ENCODE measurements at places on chromosomes 1 and 21. TPM values are rescaled to one million over a fixed set of nuclear protein-coding genes. Genes with fewer than 3 reads are reported as not detected.

Gene ANGPTL3
- 0.41 TPM for total RNA-seq

Gene TMEM200B
- total RNA-seq: 8.6 TPM

Gene LYST
- total RNA-seq: 30.3 TPM

Gene RHEX
- 39.5 TPM for total RNA-seq

Gene SLC9C2
- total RNA-seq: 0.72 TPM

GRCh38 chr1:5975133-5975880 is 16.9 kb downstream of the NPHP4 start:
- no peak overlapping the region for H3K4me3 ChIP-seq
- no peaks in the 10 kb centered on the region for H3K27me3 ChIP-seq
- H3K4me1 ChIP-seq: peaks cover 3% of the 10 kb centered on the region
- DNase-seq: peak; percentile 72
- no peak overlapping the region for H3K27ac ChIP-seq

DNA sequence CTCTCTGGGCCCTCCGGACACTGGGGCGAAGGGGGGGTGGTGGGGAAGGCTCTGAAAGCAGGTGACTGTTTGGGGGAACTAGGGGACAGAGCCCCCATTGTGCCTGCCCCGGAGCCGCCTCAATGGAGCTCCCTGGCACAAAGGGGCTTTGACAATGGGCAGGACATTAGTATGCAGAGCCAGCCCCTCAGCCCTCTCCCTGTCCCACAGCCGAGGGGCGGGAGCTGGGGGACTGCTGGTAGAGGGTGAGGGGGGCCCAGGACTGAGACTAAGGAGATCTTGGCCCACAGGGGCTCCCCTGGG is 7.8 kb downstream of the KCNJ10 start:
- H3K27ac ChIP-seq: peak overlapping the region; percentile 72
- DNase-seq: peak; percentile 9
- H3K36me3 ChIP-seq: no peaks in the 10 kb centered on the region
- no peaks in the 10 kb centered on the region for H3K27me3 ChIP-seq

DNA sequence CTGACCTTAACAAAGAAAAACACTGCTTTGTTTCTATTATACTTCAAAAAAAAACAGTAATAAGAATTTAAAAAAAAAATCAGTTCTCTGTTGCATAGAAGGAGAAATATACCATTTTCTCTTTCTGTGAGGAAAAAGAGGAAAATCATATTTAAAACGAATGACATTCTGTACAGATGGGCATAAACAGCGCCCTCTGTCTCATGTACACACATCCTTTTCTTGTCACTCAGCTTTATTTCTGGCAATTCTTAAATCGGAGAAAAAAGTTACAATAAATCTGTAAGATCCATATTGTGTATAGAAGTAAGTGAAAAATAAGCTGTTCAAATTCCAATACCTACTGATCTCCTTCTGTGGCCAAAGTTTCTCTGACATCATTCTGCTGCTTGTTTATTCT is 245.4 kb downstream of the SMYD3 start:
- H3K4me1 ChIP-seq: no peaks in the 10 kb centered on the region
- H3K27me3 ChIP-seq: no peaks in the 10 kb centered on the region
- no peak for DNase-seq
- H3K36me3 ChIP-seq: no peaks in the 10 kb centered on the region
- no peak overlapping the region for H3K27ac ChIP-seq

GRCh38 chr1:85361606-85362296 is 85.3 kb upstream of the BCL10 start:
- DNase-seq: no peak
- peaks cover 29% of the 10 kb centered on the region for H3K4me1 ChIP-seq
- no peaks in the 10 kb centered on the region for H3K36me3 ChIP-seq
- H3K27ac ChIP-seq: no peak overlapping the region

- H3K27ac ChIP-seq: no peak overlapping the region
- no peaks in the 10 kb centered on the region for H3K36me3 ChIP-seq
- no peak for DNase-seq
- peaks cover 20% of the 10 kb centered on the region for H3K27me3 ChIP-seq
- no peak overlapping the region for H3K4me3 ChIP-seq
- H3K4me1 ChIP-seq: no peaks in the 10 kb centered on the region
Measured at GRCh38 chr1:156387870-156388173, 18.8 kb downstream of the RHBG start.

DNA sequence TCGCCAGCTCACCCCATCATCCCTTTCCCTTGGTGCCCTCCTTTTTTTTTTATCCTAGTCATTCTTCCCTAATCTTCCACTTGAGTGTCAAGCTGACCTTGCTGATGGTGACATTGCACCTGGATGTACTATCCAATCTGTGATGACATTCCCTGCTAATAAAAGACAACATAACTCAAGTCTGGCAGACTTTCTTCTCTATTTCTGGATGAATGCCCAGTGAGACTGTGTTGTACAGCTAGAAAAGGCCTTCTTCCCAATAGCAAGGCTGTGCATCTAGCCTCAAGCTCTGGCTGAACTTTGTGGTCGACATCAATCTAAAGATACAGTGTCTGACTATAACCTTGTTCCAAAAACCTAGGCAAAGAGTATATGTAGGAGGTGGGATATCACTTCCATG is 6.4 kb downstream of the IL24 start:
- no peak for DNase-seq
- H3K27ac ChIP-seq: no peak overlapping the region

- H3K4me3 ChIP-seq: no peak overlapping the region
- H3K27ac ChIP-seq: no peak overlapping the region
- no peaks in the 10 kb centered on the region for H3K27me3 ChIP-seq
- H3K4me1 ChIP-seq: no peaks in the 10 kb centered on the region
- no peaks in the 10 kb centered on the region for H3K36me3 ChIP-seq
Measured at GRCh38 chr1:231774719-231775335, 148.2 kb downstream of the DISC1 start.

DNA sequence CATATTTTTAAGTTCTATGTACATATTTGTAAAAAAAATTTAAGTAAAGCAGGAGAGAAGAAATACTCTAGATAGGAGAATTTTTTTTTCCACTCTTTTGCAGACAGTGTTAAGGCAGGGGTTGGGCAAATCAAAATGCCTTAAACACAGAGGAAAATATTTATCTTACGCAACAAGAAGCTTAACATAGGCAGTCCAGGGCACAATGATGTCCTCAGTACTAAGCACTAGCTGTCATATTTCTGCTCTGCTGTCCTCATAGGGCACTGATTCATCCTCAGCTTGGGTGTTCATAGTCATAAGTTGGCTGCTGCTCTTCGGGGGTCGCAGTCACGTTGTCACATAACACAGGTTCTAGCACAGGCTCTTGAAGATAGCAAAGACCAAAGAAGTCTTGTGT is 247.4 kb downstream of the PTBP2 start:
- no peaks in the 10 kb centered on the region for H3K4me1 ChIP-seq
- no peak for DNase-seq
- no peak overlapping the region for H3K4me3 ChIP-seq
- no peaks in the 10 kb centered on the region for H3K36me3 ChIP-seq

- H3K27me3 ChIP-seq: no peaks in the 10 kb centered on the region
- no peak for DNase-seq
- no peaks in the 10 kb centered on the region for H3K36me3 ChIP-seq
- no peak overlapping the region for H3K27ac ChIP-seq
- H3K4me1 ChIP-seq: no peaks in the 10 kb centered on the region
- no peak overlapping the region for H3K4me3 ChIP-seq
Measured at GRCh38 chr1:228691926-228692325, 43.4 kb upstream of the RHOU start.

- peaks cover 5% of the 10 kb centered on the region for H3K4me1 ChIP-seq
- no peaks in the 10 kb centered on the region for H3K27me3 ChIP-seq
- H3K4me3 ChIP-seq: no peak overlapping the region
- H3K36me3 ChIP-seq: no peaks in the 10 kb centered on the region
Measured at GRCh38 chr1:209770636-209771415, 13.5 kb downstream of the C1orf74 start.

- H3K4me1 ChIP-seq: no peaks in the 10 kb centered on the region
- no peaks in the 10 kb centered on the region for H3K27me3 ChIP-seq
- H3K4me3 ChIP-seq: no peak overlapping the region
- no peaks in the 10 kb centered on the region for H3K36me3 ChIP-seq
- H3K27ac ChIP-seq: no peak overlapping the region
- DNase-seq: no peak
Measured at GRCh38 chr1:56081173-56081572, 498.2 kb downstream of the PLPP3 start.

DNA sequence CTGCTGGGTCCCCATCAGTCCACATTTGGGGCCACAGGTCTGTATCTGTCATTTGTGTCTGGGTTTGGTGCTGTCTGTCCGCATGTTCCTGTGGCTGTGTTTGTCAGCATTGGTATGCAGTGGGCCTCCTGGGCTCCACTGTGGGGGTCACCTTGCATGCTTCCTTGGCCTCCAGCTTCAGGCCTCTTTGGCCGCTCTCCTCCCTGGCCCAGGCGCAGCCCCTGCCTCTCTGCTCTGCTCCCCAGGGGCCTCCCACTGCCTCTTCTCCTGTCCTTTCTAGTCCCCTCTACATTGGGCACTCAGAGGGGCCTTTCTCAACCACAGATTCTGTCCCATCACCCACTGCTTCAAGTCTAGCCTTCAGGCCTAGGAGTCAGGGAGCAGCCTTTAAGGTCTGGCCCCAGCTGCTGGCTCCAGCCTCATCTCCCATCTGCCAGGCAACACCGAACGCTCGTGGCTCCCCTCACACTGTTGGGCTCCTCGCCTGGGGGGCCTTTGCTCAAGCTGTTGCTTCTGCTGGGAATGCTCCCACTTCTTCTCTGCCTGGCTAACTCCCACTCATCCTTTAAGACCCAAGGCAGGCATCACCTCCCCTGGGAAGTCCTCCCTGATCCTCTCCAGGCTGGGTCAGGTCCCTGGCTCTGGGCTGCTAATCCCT is 14.6 kb downstream of the ZNF362 start:
- H3K36me3 ChIP-seq: peaks cover 4% of the 10 kb centered on the region
- H3K4me1 ChIP-seq: peaks cover 17% of the 10 kb centered on the region
- DNase-seq: no peak
- no peak overlapping the region for H3K27ac ChIP-seq
- no peak overlapping the region for H3K4me3 ChIP-seq

GRCh38 chr1:36920801-36921405 is 113.4 kb downstream of the GRIK3 start:
- no peak overlapping the region for H3K4me3 ChIP-seq
- no peaks in the 10 kb centered on the region for H3K4me1 ChIP-seq
- DNase-seq: no peak
- no peak overlapping the region for H3K27ac ChIP-seq
- H3K27me3 ChIP-seq: no peaks in the 10 kb centered on the region

DNA sequence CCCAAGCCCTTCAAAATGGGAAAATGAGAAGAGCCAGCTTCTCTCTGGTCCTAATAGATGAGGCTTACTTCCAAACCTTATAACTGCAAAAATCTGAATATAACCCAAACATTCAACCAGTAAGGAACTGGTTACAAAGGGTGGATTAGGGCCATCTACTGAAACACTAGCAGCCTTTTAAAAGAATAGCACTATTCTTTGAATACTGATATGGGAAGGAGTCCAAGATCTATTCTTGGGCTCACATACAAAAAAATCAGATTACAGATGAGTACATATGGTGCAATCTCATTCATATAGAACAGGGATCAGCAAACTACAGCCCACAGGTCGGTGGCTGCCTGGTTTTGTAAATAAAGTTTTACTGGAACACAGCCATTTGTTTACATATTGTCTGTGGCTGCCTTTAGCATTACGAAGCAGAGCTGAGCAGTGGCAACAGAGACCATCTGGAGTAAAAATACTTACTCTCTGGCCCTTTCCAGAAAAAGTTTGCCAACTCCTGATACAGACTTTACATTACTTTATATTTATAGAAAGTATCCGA is 167.7 kb downstream of the ZSCAN20 start:
- no peaks in the 10 kb centered on the region for H3K27me3 ChIP-seq
- no peaks in the 10 kb centered on the region for H3K36me3 ChIP-seq
- H3K4me1 ChIP-seq: no peaks in the 10 kb centered on the region
- H3K4me3 ChIP-seq: no peak overlapping the region

GRCh38 chr1:204431310-204432184 is 19.9 kb upstream of the PPP1R15B start:
- H3K36me3 ChIP-seq: peaks cover 8% of the 10 kb centered on the region
- H3K27ac ChIP-seq: no peak overlapping the region
- no peak overlapping the region for H3K4me3 ChIP-seq
- no peaks in the 10 kb centered on the region for H3K27me3 ChIP-seq
- peak; percentile 91 for DNase-seq

GRCh38 chr1:67743072-67743725 is 58.2 kb downstream of the GADD45A start:
- no peaks in the 10 kb centered on the region for H3K4me1 ChIP-seq
- H3K4me3 ChIP-seq: no peak overlapping the region
- no peaks in the 10 kb centered on the region for H3K27me3 ChIP-seq
- DNase-seq: no peak

GRCh38 chr1:115448282-115449044 is 110.4 kb upstream of the NGF start:
- no peak for DNase-seq
- H3K27ac ChIP-seq: no peak overlapping the region
- H3K36me3 ChIP-seq: no peaks in the 10 kb centered on the region
- no peaks in the 10 kb centered on the region for H3K4me1 ChIP-seq
- H3K27me3 ChIP-seq: no peaks in the 10 kb centered on the region

GRCh38 chr1:170663404-170664092 is 383 bp upstream of the PRRX1 start:
- peak; percentile 36 for DNase-seq
- peaks cover 70% of the 10 kb centered on the region for H3K27me3 ChIP-seq
- no peak overlapping the region for H3K4me3 ChIP-seq
- no peaks in the 10 kb centered on the region for H3K36me3 ChIP-seq

GRCh38 chr1:229047161-229047839 is 223.6 kb upstream of the RAB4A start:
- no peak for DNase-seq
- no peaks in the 10 kb centered on the region for H3K27me3 ChIP-seq
- H3K4me1 ChIP-seq: no peaks in the 10 kb centered on the region
- no peaks in the 10 kb centered on the region for H3K36me3 ChIP-seq
- no peak overlapping the region for H3K4me3 ChIP-seq
- H3K27ac ChIP-seq: no peak overlapping the region

DNA sequence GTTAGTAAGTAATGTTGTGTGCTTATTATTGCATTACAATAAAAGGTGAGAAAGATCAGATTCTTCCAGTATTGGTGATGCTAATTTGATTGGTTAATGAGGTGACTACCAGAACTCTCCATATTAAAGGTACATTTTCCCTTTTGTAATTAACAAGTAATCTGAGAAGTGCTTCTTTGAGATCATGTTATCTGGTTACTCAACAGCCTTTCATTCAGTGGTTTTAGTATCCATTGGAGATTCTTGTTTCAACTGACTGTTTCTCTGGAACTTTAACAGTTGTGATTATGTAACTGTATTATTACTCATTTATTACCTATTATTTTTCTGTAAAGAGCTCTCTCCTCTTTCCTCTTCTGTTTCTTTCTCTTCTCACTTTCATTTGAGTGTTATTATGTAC is 86.7 kb downstream of the PEX14 start:
- H3K27ac ChIP-seq: no peak overlapping the region
- no peaks in the 10 kb centered on the region for H3K4me1 ChIP-seq
- no peaks in the 10 kb centered on the region for H3K36me3 ChIP-seq

GRCh38 chr1:186244825-186245224 is 130.2 kb downstream of the TPR start:
- H3K27ac ChIP-seq: no peak overlapping the region
- H3K36me3 ChIP-seq: no peaks in the 10 kb centered on the region
- DNase-seq: no peak
- H3K27me3 ChIP-seq: no peaks in the 10 kb centered on the region
- no peaks in the 10 kb centered on the region for H3K4me1 ChIP-seq

- no peaks in the 10 kb centered on the region for H3K4me1 ChIP-seq
- DNase-seq: no peak
- H3K27me3 ChIP-seq: no peaks in the 10 kb centered on the region
- H3K27ac ChIP-seq: no peak overlapping the region
- H3K36me3 ChIP-seq: no peaks in the 10 kb centered on the region
- no peak overlapping the region for H3K4me3 ChIP-seq
Measured at GRCh38 chr1:10635085-10635896, 160.5 kb downstream of the PEX14 start.

GRCh38 chr21:38384675-38385426 is 113.4 kb downstream of the ERG start:
- H3K27me3 ChIP-seq: no peaks in the 10 kb centered on the region
- no peak overlapping the region for H3K4me3 ChIP-seq
- no peak for DNase-seq
- H3K36me3 ChIP-seq: no peaks in the 10 kb centered on the region
- H3K4me1 ChIP-seq: no peaks in the 10 kb centered on the region
- H3K27ac ChIP-seq: no peak overlapping the region
